Effector CD4-positive, alpha-beta T cell (primary cell): ENCODE measurements at places on chromosomes 5 and 9.

DNA sequence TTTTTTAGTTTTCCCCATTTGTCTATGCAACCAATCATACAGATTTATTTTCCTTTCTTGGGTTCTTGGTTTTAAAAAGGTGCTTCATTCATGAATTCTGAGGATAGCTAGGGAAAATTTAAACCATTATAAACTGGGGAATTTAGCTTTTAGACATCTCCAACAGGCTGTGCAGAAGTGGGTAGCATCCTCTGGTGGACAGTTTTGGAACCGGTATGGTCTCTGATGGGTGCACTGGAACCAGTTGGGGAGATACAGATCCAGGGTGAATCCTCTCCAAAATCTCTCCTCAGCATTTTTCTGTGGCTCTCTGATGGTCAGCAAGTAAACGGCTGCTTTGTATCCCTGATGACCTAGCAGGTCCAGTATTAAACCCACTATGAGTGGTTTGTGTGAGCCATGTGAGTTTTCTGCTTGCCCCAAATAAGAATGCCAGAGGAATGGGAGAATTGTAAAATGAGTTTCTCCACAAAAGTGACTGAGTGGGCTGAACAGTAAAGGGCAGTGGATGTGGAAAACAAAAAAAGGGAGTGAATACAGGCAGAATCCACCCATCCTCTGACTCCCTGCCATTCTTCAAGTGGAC lies 9.1 kb upstream of the DNAJC25 start:
- no peak for DNase-seq

GRCh38 chr9:33823801-33824200 lies 6.8 kb downstream of the UBE2R2 start:
- no peak for DNase-seq

- DNase-seq: no peak
Measured at GRCh38 chr5:20105915-20106314, 117.9 kb upstream of the CDH18 start.

DNA sequence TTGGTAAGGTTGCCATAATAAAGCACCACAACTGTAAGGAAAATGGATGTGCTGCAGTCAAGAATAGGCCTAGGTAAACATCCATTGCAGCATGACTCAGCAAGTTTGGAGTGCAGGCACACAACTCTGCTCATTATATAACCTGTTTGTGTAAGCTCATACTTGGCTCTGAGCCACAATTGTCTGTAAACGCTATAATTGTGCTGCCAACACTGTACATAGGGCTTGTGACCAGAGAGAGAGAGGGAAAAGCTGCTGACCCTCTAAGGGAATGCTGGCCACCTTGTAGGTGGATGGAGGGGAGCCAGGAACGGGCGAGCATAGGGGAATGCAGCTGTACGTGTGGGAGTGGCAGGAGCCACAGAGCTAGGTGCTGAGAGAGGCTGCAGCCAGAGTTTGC lies 2186.5 kb upstream of the ACO1 start:
- DNase-seq: no peak

- no peak for DNase-seq
Measured at GRCh38 chr5:168681556-168682183, 102.5 kb upstream of the PANK3 start.

DNA sequence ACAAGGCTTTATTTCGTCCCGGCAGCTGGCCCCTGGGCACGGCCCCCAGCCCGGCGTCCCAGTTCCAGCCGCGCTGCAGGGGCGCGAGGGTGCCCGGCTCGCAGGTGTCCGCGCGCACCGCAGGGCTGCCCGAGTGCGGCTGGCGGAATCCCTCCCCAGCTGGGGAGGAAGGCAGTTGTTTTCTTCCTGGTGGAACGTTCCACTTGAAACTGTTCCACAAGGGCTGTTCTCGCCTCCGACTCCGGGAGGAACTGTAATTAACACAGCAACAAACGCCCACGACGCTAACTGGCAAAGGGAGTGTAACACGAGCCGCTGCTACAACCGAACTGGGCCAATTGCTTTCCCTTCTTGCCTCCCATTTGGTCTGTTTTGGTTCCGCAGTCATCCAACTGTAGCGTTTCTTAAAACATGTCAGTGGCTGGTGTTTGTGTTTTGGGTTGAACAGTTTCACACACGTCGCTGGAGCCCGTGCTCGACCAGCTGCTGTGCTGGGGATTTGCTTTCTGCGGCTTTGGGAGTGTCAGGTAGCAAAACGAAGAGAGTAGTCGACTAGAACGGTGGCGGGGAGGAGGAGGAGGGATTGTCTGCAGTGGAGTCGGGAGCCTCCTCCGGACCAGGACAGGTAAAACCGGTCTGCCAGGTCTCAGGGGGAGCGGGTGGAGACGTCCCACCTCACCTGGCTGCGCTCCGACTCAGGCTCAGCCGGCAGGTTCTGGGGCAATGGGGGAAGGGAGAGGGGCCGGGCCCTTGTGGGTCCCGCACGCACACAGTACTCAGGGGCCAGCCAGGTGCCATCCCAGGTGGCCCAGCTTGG lies 131.6 kb upstream of the NIPBL start:
- no peak for DNase-seq

- no peak for DNase-seq
Measured at GRCh38 chr9:36144309-36145232, 8.0 kb downstream of the GLIPR2 start.

DNA sequence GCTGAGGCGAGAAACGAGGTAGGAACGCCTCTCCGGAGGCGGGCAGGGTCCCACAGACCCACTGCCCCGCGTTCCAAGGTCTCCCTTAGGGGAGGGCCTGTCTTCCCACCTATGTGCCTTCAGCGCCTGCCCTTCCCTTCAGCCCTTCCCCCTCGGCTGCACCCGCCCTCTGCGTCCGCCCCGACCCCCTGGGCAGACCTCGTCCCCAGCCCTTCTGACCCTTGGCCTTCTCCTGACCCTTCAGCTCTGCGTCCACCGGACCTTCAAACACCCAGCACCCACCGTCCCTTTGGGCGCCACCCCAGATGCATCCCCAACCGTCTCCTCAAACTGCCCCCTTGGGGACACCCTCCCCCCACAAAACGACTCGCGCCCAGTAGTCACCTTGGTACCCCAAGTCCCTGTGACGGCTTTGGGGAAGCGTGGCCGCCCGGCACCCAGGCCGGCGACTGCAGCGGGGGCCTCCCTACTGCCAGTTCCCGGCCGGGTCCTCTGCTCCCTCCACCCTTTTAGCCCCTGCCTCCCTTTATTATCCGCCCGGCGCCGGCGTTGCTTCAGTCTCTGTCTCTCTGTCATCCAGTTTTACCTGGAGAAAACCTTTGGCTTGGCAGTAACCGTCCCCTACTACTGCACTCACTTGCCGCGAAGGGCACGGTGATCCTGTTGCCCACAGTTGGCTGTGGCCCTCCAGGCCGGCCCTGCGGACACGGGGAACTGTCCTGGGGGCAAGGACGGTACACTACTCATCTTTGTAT lies 421 bp downstream of the RUSC2 start:
- no peak for DNase-seq

- DNase-seq: no peak
Measured at GRCh38 chr5:176959051-176959450, 47.5 kb downstream of the UIMC1 start.

GRCh38 chr9:115006660-115007059 lies 76.3 kb upstream of the TNFSF8 start:
- DNase-seq: no peak

GRCh38 chr5:126370796-126371718 lies 52.2 kb upstream of the GRAMD2B start:
- no peak for DNase-seq

DNA sequence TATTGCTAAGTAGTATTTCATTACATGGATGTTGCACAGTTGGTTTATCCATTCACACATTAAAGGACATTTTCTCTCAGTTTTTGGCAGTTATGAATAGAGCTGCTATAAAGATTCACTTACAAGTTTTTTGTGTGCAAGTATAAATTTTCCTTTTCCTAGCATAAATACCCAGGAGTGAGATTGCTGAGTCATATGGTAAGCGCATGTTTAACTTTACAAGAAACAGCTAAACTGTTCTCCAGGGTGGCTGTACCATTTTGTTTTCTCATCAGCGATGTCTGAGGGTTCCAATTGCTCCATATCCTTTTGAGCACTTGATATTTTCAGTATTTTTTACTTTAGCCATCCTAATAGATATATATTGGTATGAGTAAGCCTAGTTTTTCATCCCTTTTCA lies 16.4 kb upstream of the ABCA1 start:
- no peak for DNase-seq
